ENCODE measurements at places on chromosomes 13 and 19.

DNA sequence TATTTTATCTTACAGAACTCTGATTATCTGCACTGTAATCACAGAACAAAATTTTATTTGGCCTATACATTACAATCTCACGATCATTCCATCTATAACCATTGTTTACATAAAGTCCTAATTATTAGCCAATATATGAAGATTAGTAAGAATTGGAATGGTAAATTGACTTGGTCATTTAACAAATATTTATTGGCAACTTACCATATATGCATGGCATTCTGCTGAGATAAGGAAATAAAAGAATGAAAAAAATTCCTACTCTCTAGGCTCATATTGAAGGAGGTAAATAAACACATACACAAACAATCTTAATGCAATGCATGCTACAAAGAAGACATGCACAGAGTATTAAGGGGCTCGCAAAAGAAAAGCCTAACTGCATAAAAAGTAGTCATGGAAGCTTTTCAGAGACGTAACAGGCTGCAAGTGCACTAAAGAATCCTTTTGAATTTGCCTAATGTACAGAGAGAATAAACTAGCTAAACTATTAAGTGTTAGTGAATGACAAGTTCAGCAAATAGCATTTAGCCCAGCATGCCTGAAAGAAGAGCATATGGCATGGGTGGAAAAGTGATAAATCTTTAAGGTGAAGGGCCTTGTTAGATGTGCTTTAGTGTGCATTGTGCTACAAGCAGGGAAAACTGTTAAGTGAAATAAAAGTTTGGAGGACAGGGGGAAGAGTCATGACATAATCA, 1131.1 kb downstream of the PCDH9 start:
- no peak for DNase-seq

DNA sequence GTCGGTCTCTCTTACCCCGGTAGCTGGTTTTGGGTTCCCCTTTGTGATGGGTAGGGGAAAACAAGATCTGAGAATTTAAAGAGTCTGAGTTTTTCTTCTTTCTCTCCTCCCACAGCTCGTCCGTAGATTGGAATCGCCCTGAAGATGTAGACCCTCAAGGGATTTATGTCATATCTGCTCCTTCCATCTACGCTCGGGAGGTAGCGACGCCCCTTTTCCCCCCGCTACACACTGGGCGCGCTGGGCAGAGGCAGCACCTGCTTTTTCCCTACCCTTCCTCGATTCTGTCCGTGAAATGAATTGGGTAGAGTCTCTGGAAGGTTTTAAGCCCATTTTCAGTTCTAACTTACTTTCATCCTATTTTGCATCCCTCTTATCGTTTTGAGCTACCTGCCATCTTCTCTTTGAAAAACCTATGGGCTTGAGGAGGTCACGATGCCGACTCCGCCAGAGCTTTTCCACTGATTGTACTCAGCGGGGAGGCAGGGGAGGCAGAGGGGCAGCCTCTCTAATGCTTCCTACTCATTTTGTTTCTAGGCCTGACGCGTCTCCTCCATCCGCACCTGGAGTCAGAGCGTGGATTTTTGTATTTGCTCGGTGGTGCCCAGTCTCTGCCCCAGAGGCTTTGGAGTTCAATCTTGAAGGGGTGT, 7.1 kb upstream of the SELENOV start:
- no peak for DNase-seq

DNA sequence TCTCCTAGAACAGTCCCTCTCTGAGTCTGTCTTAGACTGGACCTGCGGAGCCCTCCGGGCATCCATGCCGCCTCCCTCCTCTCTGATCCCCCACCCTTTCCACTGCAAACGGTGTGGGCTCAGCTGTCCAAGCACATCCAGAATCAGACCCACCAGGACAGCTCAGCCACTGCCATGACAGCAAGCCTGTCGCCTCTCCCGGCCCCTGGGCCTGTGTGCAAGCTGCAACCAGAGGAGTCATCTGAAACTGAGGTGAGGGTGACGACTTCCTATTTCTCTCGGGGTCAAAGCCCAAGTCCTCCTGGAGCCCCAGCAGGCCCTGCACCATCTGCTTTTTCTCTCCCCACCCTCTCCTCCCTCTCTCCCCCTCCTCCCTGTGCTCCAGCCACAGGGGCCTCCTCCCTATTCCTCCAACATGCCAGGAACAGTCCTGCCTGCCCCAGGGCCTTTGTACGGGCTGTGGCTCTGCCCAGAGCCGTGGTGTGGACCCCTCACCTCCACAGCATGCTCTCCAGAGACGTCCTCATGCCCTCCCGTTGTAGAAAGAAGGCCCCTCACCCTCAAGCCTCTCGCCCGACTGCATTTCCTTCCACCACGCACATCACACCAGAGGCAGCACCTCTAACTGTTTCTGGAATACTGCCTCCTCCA, 23.5 kb upstream of the MYDGF start:
- DNase-seq = no peak

GRCh38 chr19:3979289-3979673, 6.0 kb downstream of the EEF2 start:
- no peak for DNase-seq

GRCh38 chr19:46806656-46807055, 18.3 kb upstream of the SLC1A5 start:
- no peak for DNase-seq

GRCh38 chr13:101231751-101232428, 184.4 kb downstream of the NALCN start:
- DNase-seq = no peak

DNA sequence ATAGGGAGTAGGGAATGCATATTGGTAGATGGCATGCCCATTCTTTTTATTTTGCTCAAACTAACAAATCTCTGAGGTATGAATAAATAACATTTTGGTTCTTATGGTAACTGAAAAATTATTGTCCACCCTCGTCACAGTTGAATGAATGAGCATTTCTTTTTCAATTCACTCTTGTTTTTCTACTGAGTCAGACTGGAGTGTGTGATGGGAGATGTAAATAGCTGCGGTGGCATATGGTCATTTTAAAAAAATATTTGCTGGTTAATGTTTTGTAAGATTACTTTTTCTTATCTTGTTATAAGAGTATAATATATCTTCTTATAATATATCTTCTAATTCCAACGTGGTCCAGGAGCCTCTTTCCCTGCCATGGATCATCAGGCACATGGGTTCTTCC, 586.5 kb downstream of the SLITRK5 start:
- DNase-seq = no peak

GRCh38 chr19:13466697-13467096, 39.6 kb downstream of the CACNA1A start:
- no peak for DNase-seq

DNA sequence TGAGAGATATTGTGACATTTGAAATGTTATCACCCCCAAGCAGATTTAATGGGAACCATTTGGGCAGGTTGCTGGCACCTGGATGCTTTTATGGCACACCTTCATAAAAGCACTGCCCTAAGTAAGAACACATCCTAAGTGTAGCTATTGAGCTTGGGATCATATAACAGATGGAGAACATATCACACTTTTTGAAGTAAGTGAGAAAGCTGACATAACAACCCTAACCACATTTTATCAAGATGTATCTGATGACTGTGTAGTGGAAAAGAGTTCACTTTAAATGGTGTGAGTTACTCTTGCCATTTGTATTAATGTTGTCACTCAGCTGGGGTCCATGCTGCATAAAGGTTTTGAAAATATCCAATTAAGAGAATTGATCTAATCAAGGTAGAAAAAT, 287.9 kb downstream of the DCLK1 start:
- no peak for DNase-seq

All from stimulated activated CD8-positive, alpha-beta memory T cell treated with anti-CD3 and anti-CD28 coated beads, Interleukin-7, amount 100 ng/mL, for 24 hours (primary cell).